ENCODE measurements at places on chromosomes 5 and 9.

- DNase-seq, result no peak
Measured at GRCh38 chr5:146006470-146007190, 70.3 kb downstream of the SH3RF2 start.

- no peak for DNase-seq
Measured at GRCh38 chr9:120755044-120755443, 38.2 kb downstream of the FBXW2 start.

- DNase-seq, result no peak
Measured at GRCh38 chr9:127360250-127360649, 36.7 kb upstream of the SLC2A8 start.

- DNase-seq, result no peak
Measured at GRCh38 chr9:32486839-32487562, 39.0 kb downstream of the RIGI start.

DNA sequence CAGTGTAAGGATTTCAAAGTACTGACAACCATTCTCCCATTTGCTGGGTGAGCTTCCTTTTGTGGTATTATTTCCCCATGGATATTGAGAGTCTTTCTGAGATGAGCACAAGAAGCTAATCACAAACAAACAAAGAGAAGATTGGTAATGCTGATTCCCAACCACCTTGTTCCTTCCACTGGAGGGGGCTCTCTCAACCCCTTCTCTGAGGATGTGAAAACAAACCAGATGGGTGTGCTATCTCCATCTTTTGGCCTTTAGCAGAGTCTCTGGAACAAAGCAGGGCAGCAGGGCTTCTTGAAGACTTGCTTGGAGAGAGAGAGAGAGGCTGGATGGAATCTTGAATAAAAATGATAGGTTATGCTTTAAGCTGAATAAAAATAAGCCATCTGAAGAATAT is 576.7 kb upstream of the ZNF462 start:
- no peak for DNase-seq

GRCh38 chr9:90099262-90099963 is 494.6 kb downstream of the GADD45G start:
- no peak for DNase-seq

- DNase-seq, result no peak
Measured at GRCh38 chr9:87461256-87461655, 36.4 kb upstream of the DAPK1 start.
